ENCODE measurements at places on chromosomes 2 and 18.

DNA sequence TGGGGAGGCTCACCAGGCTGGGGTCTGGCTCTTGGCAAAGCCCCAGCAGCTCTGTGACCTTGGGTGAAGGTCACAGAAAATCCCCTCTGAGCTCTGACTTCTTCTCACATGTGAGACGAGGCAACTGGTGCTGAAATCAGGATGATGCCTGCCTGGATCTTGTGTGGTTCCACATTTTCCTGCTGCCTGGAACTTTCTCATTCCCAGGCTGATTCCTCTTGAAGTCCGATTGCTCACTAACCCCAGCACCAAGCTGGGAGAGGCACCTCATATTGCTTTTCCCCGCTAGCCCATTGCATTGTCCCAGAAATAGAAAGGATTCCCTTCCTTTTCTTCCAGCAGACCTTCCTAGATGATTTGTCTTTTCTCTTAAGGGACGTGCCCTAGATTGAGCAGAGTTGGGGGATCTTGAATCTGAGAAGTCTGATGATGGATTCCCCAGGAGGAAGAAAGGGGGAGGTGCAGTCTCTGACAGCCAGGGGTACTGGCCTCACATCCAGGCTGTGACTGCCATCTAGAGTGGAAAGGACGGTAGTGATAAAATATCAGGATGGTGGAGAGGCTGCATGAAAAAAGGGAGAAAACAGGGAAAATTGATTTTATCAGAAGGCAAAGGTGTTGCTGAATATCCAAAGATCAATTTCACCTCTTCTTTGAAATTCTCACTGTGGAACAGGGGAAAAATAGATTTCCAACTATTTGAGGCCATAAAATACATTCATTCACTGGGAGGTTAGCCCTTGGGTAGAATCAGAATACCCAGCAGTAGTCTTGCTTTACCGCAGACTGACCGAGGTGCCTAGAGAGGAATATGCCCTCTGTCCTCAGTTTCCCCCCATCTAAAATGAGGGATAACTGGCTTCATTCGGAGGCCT, 96.3 kb downstream of the FAM210A start:
- DNase-seq: peak; percentile 66

- no peak for DNase-seq
Measured at GRCh38 chr2:119599384-119599783, 55.1 kb downstream of the CFAP221 start.

GRCh38 chr2:198168651-198169050, 364.3 kb downstream of the PLCL1 start:
- no peak for DNase-seq

- no peak for DNase-seq
Measured at GRCh38 chr2:89829828-89830227, 1138.4 kb downstream of the RPIA start.

GRCh38 chr18:48656582-48656981, 117.8 kb downstream of the CTIF start:
- DNase-seq: no peak

DNA sequence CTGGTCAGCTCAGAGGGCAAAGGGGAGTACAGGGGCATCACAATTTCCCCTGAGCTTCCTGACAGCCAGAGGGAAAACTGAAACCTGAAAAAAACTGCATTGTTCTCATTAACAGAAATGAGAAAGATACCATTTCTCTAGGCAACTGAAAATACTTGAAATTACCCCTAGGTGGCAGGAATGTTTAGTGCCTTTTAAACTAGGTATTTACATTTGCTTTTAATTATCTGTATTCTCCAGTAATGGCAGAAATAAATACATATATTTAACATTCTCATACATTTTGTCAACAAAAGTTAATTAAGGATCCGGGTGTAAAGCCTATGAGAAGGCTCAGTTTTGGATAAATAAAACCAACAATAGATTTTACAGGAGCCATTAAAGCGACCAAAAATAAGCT, 34.5 kb downstream of the RPL31 start:
- no peak for DNase-seq

GRCh38 chr2:109064660-109065390, 64.2 kb upstream of the SH3RF3 start:
- no peak for DNase-seq

DNA sequence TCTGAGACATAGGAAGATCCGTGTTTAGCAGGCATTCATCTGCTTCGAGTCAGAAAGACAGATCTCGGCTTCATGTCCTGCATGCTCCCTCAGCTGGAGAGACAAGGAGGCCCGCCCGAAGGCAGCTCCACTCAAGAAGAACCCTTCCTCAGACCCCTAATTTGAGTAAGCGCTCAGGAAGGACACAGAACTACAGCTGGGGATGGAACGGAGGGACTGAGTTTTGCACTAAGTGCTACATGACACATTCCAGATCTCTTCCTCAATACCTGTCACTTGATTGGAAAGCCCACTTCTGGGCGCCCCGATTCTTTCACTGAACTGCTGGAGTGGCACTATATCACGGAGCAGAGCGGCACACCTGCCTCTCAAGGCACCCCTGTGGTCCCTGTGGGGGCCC, 185.6 kb upstream of the PXDN start:
- DNase-seq: no peak

DNA sequence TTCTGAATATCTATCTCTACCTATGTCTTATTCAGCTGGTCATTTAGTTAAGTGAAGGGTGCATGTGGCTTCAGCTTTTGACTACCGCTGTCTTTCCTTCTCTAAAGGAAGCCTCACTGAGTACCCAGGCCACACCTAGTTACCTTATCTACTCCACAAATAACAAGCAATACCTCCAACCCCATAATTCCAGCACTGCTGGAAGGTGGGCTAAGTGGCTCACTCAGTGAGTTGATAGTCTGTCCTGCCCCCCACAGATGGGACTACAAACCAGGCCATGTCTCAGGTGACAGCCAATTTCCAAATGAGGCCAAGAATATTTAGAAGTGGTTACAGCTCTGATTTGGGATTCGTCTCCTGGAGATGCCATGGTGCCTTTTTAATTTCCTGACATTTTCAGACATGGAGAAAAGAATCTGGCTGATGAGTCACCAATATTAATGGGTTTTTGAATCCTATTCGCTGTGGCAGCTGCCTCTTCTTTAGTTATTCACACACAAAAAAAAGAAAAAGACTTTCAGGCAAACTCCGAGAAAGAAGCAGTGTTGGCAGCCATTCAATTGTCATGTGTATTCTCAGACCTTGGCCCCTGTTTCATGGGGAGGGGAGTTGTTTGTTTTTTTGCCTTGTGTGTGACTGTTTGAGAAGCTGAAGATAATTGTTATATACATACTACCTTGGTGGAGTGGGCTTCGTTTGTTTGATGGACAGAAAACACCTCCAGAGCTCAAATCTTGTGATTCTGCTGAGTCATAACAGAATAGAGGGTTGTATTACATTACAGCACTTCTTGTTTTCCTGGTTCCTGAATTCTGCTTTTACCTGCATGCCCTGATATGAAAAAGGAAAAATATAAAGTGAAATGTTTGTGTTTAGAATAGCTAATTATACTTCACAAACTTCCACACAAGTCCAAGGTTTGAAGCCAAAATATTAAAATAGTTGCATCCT, 64.2 kb downstream of the SCG2 start:
- DNase-seq: no peak

DNA sequence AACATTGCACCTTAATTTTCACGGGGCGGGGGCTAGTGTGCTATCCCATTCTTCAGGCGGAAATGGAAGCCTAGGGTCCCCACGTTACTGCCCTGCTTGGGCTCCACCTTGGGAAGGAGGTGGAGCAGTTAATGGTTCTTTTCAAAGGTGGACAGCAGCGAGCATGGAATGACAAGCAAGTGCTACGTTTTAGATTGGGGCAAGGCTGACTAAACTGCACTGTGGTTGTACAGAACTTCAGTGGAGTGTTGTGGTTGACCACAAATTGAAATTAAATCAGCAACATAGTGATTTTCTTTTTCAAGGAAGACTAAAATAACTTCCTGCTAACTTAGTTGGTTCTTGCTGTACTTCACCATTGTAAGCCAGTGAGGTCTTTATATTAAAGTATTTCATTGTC, 47.0 kb downstream of the CHRNA1 start:
- no peak for DNase-seq

GRCh38 chr2:59932341-59932740, 621.1 kb downstream of the BCL11A start:
- no peak for DNase-seq

DNA sequence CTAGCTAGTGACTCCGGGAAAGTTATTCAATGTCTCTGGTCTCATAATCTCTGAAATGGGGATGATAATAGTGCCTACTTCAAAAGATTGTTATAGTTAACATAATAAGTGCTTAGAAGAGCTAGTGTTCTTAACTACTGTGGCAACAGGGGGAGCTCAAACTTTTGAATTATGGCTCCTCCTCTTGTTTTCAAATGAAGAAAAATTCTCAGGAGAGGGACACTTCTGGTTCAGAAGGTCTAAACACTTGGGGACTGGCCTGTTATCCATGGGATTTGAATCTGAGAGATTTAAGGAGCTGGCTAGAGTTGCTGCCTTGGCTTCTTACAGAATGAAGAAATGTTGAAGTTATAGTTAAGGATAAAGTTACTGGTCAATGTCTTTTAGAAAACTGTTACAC, 92.2 kb upstream of the ITGB6 start:
- DNase-seq: no peak

- DNase-seq: no peak
Measured at GRCh38 chr2:46557788-46558187, 78.4 kb downstream of the TMEM247 start.

- no peak for DNase-seq
Measured at GRCh38 chr2:137924019-137924418, 40.3 kb upstream of the HNMT start.

DNA sequence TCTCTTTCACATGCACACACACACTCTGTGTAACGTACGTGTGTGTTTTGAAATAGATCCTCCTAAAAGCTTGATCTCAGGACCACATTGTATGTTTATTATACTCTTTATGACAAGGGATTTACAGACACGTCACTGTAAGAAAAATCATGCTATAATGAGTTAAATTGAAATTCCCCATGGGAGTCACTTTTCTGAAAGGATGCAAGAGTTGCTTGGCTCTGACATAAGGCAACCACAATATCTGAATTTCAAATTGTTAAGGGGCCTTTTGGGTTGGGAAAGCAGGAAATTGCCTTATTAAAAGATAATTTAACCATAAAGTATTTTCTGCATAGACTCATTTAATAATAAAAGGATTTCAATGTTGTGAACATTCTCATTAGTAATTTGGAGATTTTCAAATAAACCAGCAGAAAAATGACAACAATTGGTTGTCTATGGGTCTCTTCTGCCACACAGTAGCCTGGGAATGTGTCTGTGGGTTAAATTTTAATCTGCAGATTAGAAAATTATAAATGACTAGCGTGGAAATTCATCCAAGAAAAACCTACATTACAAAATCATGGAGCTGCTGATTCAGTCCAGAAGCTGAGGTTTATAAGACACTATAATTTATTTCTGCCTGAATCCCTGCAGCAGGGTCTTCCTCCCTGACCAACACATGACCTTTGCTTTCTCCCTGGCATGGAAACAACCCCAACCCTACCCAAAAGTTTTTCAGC, 75.9 kb upstream of the PID1 start:
- DNase-seq: no peak

DNA sequence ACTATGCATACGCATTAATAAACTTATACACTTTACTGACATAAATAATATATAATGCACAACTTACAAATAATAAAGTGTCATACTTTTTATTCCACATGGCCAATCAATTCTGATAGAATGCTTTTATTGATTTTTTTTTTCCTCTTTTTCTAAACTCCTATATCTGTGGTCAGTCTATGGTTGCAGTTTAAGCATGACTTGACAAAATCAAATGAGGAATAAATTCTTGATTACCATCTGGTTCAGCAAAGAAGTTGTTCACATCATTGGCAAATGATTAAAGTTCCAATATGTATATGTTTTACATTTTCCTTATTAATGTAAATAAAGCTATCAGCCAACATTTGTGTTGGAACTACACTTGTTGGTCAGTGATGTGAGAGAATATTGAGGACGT, 83.5 kb downstream of the EML6 start:
- no peak for DNase-seq

DNA sequence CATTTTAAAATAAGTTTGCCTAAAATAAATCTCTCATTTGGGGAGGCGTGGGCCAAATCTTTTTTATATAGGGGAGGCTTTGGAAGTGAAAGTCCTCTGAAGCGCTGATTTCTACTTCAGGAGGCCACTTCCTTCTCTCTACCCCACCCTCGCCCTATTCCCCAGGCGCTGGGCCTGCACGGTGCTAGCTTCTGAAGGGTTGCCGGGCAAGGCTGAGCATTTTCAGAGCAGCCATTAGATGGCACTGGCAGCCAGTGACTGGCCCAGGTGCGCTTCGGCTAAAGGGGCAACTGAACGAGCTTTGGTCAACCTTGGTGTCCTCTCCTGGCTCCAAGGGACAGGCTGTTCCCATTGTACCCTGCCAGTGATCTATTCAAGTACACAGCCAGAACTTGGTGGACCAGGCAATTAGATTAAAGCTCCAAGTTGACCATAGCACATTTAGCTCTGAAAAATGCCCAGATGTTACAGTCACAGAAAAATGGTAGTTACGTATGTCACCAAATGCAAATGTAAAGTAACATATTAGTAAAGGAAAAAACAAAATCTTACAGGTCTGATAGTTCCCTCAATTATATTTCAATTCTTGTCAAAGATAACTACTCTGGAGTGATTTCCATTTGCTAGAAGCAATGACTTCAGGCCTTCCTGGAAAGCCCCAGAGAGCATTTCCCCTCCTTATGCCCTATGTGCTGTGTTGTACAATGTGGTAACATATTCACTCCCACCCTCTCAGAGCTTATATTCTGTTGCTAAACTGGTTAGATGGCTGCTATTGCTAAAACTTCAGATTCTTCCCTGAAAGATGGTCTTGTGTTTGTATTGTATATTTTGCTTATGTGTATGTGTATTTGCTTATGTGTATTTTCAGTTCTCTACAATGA, 2.1 kb downstream of the POMC start:
- peak; percentile 61 for DNase-seq

- no peak for DNase-seq
Measured at GRCh38 chr18:30929718-30930117, 112.8 kb downstream of the DSC3 start.

DNA sequence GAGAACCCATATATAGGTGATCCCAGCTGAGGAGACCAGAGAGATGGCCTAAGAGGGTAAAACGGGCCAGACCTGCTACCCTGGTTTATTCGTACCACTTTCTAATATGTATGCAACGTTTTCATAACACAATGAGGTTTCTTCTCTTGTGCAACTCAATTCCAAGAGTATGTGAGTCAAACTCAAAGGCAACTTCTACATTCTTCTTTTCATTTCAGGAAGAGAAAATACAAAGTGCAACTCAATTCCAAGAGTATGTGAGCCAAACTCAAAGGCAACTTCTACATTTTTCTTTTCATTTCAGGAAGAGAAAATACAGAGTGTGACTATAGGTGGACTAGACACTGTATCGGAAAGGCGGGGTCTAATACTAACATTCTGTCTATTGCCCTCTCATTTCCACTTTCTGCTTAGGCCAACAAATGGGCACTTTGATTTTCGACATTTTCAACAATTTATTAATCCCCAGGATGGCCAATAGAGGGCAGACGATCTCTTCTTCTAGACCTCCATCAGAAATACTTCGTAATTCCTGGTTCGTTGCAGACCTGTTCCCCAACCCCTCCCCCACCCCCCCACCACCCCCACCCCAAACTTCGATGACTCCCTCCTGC, 3.7 kb upstream of the CRIM1 start:
- no peak for DNase-seq

- DNase-seq: no peak
Measured at GRCh38 chr2:201931951-201932350, 101.7 kb upstream of the FZD7 start.
